ENCODE measurements at places on chromosomes 6 and 20.

GRCh38 chr6:67231092-67231491 lies 1404.0 kb upstream of the ADGRB3 start:
- DNase-seq, result no peak

GRCh38 chr6:124924333-124924759 lies 37.9 kb upstream of the RNF217 start:
- no peak for DNase-seq

DNA sequence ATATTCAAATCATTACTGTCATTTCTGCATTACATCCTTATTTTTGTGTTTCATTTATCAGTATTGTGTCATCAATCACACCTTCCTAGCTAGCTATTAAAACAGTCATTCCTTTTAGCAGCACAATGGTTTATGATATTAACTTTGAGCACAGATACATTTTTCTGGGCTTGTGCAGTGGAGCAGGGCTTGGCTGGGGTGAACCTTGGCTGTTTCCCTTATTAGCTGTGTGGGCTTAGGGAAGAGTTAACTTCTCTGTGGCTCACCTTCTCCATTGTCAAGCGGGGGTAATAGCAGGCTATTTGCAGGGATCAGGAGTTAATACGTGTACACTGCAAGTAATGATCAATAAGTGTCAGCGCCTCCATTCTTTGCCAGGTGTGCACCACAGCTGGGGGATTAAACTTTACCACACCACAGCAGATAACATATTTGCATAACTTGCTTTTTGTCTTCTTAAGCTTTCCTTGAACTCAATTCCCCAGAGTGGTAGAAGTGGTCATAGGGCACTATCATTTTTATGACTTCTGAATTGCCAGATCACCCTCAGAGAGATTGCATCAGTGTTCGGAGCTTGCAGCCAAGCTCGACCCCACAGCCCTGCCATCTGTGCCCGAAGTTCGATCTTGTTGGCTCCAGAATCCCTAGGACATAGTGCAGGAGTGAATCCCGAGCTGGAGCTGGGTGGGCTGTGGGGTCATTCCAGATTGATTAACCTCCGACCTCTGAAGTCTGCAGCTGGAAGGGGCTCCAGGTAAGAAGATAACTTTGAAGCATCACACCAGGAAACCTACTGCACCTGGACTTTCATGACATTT lies 1.5 kb upstream of the PYGB start:
- peak; percentile 43 for DNase-seq

DNA sequence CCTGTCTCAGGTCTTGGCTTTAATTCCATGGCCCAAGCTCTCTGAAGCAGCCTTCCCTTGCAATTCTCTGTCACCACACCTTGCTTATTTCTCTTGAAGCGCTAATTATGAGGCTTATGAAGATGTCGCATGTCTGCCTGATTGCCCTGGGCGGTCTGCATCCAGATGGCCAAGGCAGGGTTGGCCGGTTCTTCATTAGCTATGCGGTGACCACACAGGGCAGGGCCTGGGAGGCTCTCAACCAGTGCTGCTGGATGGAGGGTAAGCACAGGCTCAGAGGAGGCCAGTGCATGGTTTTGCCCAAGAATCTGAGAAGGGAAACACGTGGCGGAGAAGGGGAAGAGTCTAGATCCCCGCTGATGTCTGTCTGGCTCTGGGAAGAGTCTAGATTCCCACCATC lies 528.7 kb downstream of the CDH26 start:
- no peak for DNase-seq

GRCh38 chr6:16871047-16871446 lies 109.8 kb upstream of the ATXN1 start:
- no peak for DNase-seq

DNA sequence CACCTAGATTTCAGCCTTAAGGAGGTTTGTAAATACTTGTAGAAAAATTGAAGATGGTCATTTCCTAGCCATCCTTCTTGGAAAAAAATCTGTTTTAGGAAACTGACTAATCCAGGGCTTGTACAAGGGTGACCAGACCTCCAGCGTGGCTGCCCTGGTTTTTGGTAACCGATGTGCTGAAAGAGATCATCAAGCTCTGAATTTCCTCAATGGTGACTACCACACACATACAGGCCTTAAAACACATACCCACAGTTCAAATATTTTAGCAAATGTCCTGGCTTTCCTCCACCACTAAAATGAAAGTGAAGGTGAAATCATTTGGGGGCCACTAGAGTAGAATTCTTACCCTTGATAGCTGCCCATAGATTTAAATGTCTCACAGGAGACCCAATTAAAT lies 215.3 kb upstream of the SUPT3H start:
- DNase-seq, result no peak

DNA sequence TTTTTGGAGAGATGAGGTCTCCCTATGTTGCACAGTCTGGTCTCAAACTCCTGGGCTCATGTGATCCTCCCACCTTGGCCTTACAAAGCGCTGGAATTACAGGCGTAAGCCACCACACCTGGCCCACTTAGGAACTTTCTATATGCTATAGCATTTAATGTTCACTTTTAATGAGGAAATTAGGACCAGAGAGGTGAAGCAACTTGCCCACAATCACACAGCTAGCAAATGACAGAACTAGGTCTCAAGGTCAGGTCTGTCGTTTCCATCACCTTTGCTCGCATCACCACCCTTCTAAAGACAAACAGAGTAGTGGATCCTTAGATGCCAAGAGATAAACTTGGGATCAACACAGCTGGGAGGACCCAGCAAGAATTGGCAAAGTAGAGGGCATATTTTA lies 381.7 kb downstream of the CD83 start:
- no peak for DNase-seq

- peak; percentile 66 for DNase-seq
These were observed 1296.6 kb downstream of the EPHA7 start for GRCh38 chr6:92122746-92123145.

GRCh38 chr6:153816366-153816765 lies 222.7 kb upstream of the OPRM1 start:
- DNase-seq, result no peak

GRCh38 chr20:19806806-19807190 lies 48.7 kb downstream of the RIN2 start:
- no peak for DNase-seq

DNA sequence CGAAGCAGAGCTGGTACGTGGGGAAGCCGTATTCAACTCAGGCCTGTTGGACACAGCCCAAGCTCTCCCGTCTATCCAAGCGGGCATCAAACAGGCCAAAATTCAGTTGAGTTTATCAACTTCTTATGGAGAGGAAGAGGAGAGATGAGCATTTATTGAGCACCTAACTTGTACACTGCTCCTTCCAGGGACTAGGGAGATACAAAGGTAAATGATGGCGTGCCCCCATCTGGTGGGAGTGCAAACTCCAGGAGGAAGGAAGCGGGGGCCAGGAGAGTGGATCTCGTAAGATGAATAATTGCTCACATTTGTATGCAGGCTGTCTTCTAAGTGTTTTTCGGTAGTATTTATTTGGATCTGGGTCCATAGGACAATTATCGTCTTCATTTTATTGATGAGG lies 146.6 kb downstream of the SOBP start:
- peak; percentile 8 for DNase-seq

GRCh38 chr20:21262812-21263211 lies 40.3 kb upstream of the XRN2 start:
- DNase-seq, result peak; percentile 30

GRCh38 chr6:150152891-150153876 lies 10.3 kb downstream of the PPP1R14C start:
- DNase-seq, result no peak

- no peak for DNase-seq
These were observed 446.0 kb downstream of the QKI start for GRCh38 chr6:163860287-163861081.

DNA sequence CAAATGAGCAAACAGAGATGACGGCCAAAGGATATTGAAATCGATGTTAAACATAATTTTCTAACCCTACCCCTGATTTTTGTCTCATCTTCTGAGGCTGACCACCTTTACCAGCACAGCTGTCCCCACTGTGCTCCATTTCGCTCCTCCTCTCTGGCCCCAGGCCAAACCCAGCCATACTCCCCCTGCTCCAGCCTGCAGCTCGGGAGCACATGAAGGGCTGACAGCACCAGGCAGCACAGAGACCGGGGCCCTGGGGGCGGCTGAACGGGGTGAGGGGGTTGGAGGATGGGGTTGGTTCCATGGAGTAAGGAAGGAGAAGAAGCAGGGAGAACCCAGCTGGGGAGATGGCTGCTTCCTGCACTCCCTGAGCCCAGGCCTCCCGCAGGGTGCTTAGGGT lies 3.2 kb upstream of the NCR2 start:
- no peak for DNase-seq

DNA sequence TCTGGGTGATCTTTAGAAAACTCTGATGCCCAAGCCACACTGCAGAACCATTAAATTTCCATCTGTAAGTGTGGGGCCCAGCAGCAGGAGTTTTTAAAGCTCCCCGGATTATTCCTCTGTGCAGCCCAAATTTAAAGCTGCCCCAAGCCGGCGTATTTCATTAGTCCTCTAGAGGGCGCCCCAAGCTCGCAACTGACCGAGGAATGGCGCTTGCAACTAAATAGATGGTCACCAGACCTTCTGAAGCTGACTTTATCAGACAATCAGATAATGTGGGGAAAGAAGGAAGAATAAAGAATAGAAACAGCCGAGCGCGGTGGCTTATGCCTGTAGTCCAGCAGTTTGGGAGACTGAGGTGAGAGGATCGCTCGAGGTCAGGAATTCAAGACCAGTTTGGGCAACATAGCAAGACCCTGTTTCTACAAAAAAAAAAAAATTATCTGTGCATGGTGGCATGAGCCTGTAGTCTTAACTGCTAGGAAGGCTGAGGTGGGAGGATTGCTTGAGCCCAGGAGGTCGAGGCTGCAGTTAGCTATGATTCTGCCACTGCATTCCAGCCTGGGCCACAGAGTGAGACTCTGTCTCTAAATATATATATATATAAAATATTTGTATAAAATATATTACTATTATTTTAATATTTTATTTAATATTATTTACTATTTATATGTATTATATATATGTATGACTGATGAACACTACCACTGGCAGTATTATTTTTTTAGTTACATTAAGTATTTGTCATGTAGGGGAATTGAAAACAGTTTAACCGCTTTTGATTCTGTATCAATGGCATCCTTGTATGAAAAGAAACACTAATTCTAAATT lies 56.0 kb downstream of the OTOR start:
- peak; percentile 78 for DNase-seq

DNA sequence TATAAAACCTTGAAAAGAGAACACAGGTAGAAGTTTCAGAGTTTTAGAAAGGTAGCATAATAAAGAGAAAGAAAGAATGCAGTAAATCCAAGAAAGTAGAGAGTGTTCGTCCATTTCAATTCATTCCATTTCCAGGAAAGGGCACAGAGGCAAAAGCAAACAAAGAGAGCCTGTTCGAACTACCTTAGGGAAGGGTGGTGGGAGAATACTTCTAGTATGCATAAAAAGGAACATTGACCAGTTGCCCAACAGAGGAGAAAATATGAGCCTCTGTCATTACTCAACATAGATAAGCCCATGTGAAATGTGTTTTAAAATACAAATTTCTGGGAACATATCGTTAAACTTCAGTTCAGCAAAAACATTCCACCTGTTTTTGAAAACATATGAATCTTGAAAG lies 60.6 kb downstream of the CYP39A1 start:
- peak; percentile 68 for DNase-seq

- DNase-seq, result no peak
These were observed at the start of gene DDX43 for GRCh38 chr6:73394577-73395354. DDX43 (plus strand) TSS chr6:73394828; CDS start chr6:73394906, 78 bp downstream.

DNA sequence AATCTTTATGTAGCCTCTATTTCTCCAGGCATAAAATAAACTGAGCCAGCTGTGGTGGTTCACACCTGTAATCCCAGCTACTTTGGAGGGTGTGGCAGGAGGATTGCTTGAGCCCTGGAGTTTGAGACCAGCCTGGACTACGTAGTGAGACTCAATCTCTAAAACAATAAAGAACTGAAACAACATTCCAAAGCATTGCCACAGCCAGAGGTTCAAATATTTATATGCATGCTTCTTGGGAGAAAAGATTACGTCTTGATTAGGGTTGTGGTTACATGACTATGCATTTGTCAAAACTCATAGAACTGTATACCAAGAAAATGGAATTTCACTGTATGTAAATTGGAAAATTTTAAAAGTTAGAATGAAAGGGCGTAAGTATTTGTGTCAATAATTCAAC lies 27.7 kb upstream of the PAX1 start:
- no peak for DNase-seq

GRCh38 chr20:24100370-24101011 lies 111.9 kb upstream of the GGTLC1 start:
- DNase-seq, result peak; percentile 82
